Bone marrow (tissue), 2 donors: ENCODE measurements at places on chromosomes 2 and 18.

GRCh38 chr2:130726614-130727180 lies 2.2 kb upstream of the GPR148 start:
- DNase-seq: no peak

DNA sequence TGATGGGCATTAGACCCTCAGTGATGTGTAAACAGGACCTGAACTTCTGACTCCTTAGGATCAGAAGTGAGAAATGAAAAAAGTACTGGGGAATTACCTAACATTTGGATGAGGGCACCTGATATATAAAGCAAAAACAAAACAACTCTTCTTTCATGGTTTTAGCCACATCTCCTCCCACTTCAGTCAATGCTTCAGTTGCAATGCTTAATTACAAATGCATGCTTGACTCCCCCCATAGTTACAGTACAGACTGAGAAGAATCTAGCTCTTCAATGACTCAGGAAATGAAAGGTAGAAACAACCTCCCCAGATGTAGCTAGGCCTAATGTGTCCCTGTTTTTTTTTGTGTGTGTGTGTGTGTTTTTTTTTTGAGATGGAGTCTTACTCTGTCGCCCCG lies 276.8 kb upstream of the POU3F3 start:
- DNase-seq: no peak

- DNase-seq: no peak
These were observed 74.6 kb downstream of the ESCO1 start for GRCh38 chr18:21525916-21526315.

DNA sequence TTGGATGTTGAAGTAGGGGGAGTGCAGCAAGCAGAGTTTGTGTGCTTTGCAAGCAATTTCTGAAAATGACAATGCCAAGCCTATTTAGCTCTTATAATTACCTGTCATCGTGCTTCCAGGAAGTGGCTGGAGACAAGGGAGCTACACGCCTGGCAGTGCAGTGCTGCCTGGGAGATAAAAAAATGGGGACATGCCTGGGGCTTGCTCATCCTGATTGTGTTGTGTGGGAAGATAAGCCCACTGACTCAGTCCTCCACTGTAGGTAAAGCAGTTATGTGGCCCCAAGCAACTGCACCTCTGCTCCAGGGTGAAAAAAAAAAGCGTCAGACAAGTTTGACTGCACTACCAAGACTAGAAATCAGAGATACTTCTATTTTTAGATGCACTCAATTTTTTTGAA lies 396.9 kb upstream of the NXPH2 start:
- no peak for DNase-seq
